NCI-H2171 (cell line): ENCODE measurements at places on chromosomes 11 and 22.
A peak's percentile ranks its signal among the peaks of the same experiment; 100 is the strongest.

GRCh38 chr11:17571431-17572358 lies 24.6 kb downstream of the OTOG start:
- no peak for DNase-seq

DNA sequence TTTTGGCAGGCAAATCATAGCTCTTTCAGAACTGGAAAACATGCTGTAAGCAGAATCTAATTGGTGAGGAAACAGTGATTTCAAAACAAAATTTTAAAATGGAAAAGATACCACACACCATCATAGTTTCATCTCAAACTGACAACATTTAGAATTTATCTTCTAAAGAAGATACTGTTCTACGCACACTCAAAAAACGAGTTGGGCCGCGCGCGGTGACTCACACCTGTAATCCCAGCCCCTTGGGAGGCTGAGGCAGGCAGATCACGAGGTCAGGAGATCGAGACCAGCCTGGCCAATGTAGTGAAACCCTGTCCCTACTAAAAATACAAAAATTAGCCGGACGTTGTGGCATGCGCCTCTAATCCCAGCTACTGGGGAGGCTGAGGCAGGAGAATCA lies 44.2 kb upstream of the ADSL start:
- no peak for DNase-seq

DNA sequence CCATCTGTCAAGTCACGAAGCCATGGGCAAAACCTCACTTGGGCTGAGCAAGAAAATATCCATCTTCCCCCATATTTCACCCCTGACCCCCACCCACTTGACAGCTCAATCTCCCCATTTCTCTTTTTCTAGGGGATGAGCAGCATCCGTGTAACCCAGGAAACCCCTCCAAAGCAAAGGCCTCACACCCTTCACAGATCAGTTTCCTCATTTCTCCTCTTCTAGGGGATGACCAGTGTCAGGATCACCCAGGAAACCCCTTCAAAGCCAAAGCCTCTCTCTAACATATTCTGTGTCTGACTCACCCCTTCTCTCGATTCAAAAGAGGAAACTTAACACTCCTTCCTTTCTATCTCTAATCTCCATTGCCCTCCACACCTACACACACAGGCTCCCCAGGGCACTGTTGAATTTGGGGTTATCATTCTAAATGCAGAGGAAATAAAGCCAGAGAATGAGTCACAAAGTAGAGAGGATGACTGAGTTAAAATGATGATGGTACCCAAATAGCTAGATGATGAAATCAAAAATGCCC lies 439.7 kb downstream of the BUD13 start:
- DNase-seq, result no peak

- no peak for DNase-seq
These were observed 1.8 kb downstream of the GAS2 start for GRCh38 chr11:22668005-22668796.

GRCh38 chr11:19805827-19806226 lies 93.2 kb downstream of the NAV2 start:
- no peak for DNase-seq

- no peak for DNase-seq
These were observed 43.7 kb downstream of the ZBTB16 start for GRCh38 chr11:114102993-114103896.

GRCh38 chr11:117834068-117834810 lies 9.7 kb upstream of the FXYD2 start:
- DNase-seq, result no peak

DNA sequence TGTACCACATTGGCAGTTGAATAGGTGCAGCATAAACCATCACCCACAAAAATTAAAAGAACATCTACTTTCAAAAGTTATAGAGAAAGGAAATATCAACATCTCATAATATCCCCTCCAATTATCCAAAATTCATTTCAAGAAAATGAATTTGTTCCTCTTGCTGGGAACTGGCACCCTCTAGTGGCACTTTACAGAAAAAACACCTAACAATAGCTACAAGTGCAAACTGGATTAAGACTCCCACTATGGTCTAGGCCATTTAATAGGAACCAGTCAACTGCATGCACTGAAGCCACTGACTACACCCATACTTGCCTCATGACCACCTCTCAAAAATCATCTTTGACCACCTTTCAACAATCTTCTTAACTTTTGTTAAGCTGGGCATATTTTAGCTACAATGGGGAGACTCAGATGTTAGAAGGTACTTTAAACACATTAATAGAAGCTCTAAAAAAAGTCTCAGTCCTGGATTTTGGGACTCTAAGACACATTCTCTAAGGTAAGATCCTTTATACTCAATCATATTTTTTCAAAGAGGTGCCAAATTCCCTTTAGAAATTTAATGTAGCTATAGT lies 17.3 kb downstream of the TRAF6 start:
- peak; percentile 46 for DNase-seq
